ENCODE measurements at places on chromosomes 7 and 10.

DNA sequence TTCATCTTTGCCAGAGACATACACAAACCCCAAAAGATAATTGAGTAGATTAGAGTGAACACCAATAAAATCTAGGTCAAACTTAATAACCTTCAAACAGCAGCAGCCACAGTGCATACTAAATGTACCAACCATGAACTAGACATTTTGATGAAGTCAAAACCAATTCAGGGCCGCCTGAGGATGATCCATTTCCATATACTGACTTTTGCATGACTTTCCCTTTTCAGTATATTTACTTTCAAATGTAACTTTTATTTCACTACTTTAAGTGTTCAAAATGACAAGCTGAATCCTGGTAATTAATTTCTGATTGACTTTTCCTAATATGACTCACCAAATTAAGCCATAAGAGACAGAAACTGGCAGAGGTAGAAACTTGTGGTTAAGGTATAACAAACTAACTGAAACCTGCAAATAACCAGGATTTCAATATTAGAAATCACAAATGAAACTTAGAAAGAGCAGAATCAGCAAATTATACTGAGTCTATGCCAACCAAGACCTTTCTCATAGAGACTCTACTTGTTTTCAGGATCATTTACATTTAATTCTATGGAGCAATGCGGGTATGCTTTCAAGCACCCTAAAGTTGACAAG is 171.9 kb upstream of the LRRN3 start:
- no peaks in the 10 kb centered on the region for H3K4me1 ChIP-seq
- no peak for DNase-seq
- no peaks in the 10 kb centered on the region for H3K27me3 ChIP-seq
- no peak overlapping the region for H3K27ac ChIP-seq
- no peak overlapping the region for H3K4me3 ChIP-seq
- no peaks in the 10 kb centered on the region for H3K36me3 ChIP-seq

GRCh38 chr10:75397496-75398199 is 3.9 kb downstream of the ZNF503 start:
- H3K27me3 ChIP-seq: peaks cover 87% of the 10 kb centered on the region
- no peak for DNase-seq
- no peak overlapping the region for H3K4me3 ChIP-seq
- H3K27ac ChIP-seq: no peak overlapping the region

DNA sequence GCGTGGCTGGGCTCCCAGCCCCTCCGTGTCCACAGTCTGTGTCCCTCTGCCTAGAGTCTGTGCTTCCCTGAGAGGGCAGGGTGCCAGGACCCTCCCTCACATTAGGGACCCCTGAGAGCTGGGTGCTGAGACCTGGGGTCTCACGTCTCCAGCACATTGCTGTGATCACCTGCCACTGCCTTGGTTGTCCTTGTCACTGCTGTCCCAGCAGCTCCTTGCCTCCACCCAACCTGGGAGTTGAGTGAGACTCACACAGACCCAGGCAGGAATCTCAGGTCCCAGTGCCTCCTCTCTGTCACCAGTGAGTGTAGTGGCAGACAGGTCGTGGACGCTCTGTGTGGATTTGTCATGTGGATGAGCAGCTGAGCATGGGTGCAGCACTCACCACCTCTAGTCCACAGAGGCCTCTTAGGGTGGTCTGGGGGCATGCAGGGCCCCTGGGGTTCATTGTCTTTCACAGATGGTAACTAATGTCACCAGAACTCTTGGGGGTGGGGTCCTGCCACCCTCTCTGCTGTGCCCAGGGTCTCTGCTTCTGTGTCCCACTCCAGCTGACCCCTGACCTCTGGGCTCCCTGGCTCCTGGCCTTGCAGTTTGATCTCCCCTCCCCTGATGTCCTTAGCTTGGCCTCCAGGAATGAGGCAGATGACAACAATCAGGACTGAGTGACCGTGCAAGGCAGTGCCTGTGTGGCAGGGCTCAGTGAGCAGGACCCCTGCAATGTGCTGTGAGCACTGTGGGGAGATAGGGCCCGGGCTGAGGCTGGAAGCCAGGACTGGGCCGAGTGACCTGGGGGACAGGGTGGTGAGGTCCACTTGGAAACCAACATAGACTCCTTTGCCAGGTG is 18.9 kb downstream of the ZNF783 start:
- no peaks in the 10 kb centered on the region for H3K27me3 ChIP-seq
- H3K36me3 ChIP-seq: peaks cover 38% of the 10 kb centered on the region
- no peak overlapping the region for H3K27ac ChIP-seq
- H3K4me1 ChIP-seq: peaks cover 24% of the 10 kb centered on the region
- DNase-seq: no peak
- H3K4me3 ChIP-seq: no peak overlapping the region

DNA sequence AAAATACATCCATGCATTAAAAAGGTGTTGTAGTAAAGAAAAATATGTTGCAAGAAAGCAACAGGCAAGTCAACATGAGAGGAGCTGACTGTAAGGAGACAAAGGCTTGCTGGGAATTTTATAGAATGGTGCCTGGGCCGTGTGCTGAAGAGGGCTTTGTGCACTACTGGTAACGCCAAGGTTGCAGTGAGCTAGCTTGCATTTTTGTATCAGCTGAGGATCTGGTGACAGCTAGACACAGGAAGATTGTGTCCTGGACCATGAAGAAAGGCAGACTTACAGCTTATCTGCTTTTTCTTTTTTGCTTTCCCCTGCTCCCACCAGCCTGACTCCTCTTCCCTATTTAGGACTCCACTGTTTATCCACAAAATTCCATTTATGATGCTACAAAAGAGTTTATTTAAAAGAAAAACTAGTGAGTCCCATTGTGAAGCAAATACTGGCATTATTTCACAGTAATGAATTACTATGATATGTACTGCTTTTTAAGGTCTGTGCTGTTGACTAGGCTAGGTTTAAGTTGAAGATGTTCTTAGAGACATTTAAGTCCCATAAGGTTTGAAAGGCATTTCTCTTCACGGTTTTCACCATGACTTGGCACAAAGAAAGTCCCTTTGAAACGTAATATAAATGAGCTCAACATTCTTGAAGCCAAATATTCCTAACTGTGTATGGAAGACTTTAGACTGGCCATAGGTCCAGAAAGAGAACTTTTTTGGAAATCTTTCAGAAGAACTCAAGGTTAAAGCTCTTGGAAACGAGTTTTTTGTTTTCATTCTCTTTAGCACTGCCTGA is 88.6 kb downstream of the SEC23IP start:
- DNase-seq: no peak
- H3K4me1 ChIP-seq: no peaks in the 10 kb centered on the region
- H3K4me3 ChIP-seq: no peak overlapping the region
- no peaks in the 10 kb centered on the region for H3K27me3 ChIP-seq
- no peak overlapping the region for H3K27ac ChIP-seq
- no peaks in the 10 kb centered on the region for H3K36me3 ChIP-seq

All from CD4-positive, alpha-beta T cell (primary cell).